ENCODE measurements at places on chromosomes 4 and X. TPM values are rescaled to one million over a fixed set of nuclear protein-coding genes. Genes with fewer than 3 reads are reported as not detected.

DNA sequence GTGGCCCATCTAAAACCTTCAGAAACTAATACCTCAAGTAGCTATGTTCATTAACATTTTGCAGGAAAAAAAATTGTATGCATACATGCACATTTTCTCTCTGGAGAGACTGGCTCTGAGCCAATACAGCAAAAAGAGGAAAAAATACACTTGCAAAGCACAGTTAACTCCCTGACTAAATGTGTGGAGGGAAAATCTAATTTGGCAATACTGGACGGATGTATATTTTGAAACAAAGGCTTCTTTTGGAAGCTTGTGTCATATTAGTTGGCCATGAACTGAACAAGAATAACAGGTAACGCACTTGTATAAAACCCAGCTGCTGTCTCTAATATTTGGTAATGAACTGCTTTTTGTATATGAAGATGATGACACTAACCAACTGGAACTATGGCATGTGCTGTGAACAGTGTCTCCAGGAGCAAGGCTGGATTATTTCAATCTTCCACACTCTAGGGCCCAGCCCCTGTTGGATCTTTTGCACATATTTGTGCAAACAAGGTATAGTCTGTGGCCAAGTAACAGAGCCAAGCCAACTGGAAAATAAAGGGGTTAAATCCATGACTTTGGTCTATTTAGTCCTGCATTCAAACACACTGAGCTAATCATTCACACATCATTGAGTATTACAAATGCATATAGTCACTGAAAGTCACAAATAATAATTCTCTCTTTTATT is 67.9 kb upstream of the NRK start:
- H3K4me1 ChIP-seq = no peaks in the 10 kb centered on the region
- no peak overlapping the region for H3K4me3 ChIP-seq
- no peaks in the 10 kb centered on the region for H3K36me3 ChIP-seq
- DNase-seq = no peak
- no peak overlapping the region for H3K27ac ChIP-seq

- H3K27me3 ChIP-seq = no peaks in the 10 kb centered on the region
- H3K27ac ChIP-seq = no peak overlapping the region
- H3K36me3 ChIP-seq = no peaks in the 10 kb centered on the region
- DNase-seq = no peak
- no peak overlapping the region for H3K4me3 ChIP-seq
These were observed 37.3 kb upstream of the XAGE1B start for GRCh38 chrX:52553995-52554642.

GRCh38 chrX:110703641-110704040 is 92.0 kb downstream of the CHRDL1 start:
- no peaks in the 10 kb centered on the region for H3K4me1 ChIP-seq
- no peaks in the 10 kb centered on the region for H3K36me3 ChIP-seq
- no peaks in the 10 kb centered on the region for H3K27me3 ChIP-seq
- DNase-seq = no peak

DNA sequence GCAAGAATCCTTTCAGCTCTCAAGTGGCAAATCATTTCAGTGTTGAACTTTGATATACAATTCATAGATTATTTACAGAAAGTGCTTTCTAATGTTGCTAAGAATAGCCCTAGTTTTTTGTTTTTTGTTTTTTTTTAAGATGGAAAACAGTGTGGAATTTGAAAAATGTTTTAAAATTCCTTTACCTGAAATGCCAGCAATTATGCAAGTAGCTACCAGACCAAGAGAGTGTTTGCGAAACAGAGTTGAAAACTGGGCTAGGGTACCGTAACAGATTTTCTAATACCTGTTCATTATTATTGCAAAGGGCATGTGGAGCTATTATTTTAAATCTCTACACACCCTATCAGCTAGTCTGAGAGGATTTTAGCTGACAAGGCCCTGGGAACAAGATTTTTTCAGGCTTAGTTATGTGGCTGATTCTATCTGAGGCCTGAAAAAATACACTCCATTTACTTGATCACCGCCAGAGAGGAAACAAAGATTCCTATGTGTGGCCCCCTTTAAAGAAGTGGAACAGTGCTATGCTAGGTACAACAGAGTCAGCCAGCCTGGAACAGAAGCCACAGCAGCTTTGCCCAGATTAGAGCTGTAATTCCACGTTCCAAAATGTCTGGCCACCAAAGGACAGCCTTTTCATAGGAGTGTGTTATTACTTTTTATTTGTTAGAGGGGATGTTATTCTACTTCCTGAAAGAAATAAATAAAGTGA is 46.9 kb upstream of the SLC39A8 start:
- no peaks in the 10 kb centered on the region for H3K27me3 ChIP-seq
- no peaks in the 10 kb centered on the region for H3K4me1 ChIP-seq
- H3K4me3 ChIP-seq = no peak overlapping the region
- no peak overlapping the region for H3K27ac ChIP-seq
- H3K36me3 ChIP-seq = no peaks in the 10 kb centered on the region

- H3K4me1 ChIP-seq = no peaks in the 10 kb centered on the region
- no peaks in the 10 kb centered on the region for H3K36me3 ChIP-seq
- H3K27me3 ChIP-seq = no peaks in the 10 kb centered on the region
- DNase-seq = no peak
These were observed 40.1 kb downstream of the PRIMPOL start for GRCh38 chr4:184689681-184690080.

DNA sequence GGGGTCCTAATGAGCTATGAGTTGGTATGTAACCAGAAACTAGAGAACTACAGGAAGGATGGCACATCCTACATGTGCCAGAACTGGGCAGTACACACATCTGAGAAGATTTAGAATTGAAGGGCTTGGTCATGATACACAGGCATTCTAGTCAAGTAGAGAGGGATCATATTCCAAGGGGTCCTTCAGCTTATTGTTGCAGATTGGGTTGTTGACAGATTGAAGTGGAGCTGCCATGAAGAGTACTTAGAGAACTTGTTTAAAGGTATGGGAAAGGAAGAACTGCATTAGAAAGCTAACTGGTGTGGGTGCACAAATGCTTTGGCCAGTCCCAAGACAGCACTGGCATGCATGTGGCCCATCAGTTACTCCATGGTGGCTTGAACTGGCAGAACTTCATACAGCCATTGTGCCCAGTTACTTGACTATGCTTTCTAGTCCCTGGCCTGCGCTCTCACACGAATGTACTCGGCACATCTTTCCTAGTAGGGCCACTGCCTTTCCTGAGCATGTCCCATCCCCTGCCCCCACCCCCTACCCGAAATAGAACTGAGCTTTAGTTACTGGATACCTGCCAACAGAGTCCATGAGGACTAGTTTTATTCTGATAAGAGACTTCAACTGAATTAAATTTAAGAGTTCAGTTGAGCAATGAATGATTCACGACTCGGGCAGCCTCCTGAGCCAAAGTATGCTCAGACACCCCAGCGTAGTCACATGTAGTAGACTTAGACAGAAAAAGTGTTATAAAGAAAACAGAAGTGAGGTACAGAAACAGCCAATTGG is 64.0 kb downstream of the CCNG2 start:
- H3K4me3 ChIP-seq = no peak overlapping the region
- no peaks in the 10 kb centered on the region for H3K27me3 ChIP-seq

DNA sequence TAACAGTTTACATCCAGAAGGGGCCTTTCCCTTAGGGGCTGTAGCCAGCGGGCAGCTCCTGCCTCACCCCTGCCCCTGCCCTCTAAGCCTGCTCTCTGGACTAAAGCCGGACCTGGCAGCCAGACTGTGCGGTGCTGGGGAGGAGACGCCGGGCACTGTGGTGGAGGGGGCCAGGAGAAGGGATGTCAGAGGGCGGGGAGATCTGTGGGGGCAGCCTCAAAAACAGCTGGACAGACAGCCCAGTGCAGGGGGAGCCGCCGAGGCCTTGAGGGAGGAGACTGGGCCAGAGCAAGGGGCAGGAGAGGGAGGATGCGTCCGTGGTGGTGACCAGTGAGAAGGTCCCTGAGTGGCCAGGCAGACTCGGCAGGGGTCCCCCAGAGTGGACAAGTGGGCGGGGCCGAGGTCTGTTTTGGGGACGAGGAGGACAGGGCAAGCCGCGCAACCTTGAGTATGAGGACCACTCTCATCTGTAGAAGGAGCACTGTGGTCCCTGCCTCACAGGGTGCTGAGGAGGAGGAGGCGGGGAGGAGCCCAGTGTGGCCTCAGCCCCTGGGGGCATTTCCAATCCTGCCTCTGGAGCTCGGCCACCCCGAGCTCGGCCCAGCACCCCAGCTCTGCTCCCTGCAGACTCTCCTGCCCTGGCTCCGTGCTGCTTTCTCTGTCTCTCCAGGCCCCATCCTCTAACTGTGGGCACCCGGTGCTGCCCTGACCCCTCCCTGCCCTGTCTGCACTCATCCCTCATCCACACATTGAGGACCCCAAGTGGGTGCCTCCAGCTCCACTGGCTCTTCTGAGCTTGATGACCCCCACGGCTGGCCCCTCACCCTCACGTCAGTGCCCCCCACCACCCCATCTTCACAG is 59.2 kb upstream of the NKX1-1 start:
- no peak for DNase-seq
- H3K27me3 ChIP-seq = no peaks in the 10 kb centered on the region
- H3K36me3 ChIP-seq = no peaks in the 10 kb centered on the region
- H3K4me3 ChIP-seq = no peak overlapping the region
- no peaks in the 10 kb centered on the region for H3K4me1 ChIP-seq
- H3K27ac ChIP-seq = no peak overlapping the region

GRCh38 chr4:137663251-137664045 is 131.2 kb upstream of the PCDH18 start:
- H3K4me1 ChIP-seq = no peaks in the 10 kb centered on the region
- no peaks in the 10 kb centered on the region for H3K27me3 ChIP-seq
- H3K36me3 ChIP-seq = no peaks in the 10 kb centered on the region

DNA sequence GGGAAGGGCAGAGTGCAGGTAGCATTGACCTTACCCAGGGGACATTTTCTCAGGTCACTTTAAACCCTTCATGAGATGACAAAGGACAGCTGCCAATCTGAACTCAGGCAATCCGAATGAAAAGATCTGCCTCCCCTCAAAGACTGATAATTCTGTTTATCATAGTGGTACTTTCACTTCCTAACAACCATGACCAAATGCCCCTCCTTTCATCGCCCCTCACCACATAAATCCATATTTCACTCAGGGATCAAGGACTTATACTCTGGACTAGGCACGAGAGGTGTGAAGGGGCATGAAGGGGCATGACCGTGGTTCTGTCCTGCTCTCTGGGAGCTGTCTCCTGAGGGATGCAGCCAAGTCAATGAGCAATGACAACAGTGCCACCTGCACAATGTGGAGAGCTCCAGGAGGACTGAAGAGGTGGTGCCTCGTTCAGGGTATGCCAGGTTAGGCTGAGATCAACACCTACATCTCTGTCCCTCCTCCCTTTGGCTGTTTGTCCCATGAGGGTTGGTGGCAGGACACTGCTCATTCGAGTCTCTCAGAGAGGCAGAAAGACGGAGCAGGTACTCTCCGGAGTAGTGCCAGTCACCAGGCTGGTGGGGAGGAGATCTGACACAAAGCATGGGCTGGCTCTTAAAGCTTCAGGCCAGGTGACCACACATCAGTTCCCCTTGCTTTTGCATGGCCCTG is 12.5 kb downstream of the HS3ST1 start:
- no peak overlapping the region for H3K27ac ChIP-seq
- no peak overlapping the region for H3K4me3 ChIP-seq
- no peaks in the 10 kb centered on the region for H3K4me1 ChIP-seq
- DNase-seq = no peak

DNA sequence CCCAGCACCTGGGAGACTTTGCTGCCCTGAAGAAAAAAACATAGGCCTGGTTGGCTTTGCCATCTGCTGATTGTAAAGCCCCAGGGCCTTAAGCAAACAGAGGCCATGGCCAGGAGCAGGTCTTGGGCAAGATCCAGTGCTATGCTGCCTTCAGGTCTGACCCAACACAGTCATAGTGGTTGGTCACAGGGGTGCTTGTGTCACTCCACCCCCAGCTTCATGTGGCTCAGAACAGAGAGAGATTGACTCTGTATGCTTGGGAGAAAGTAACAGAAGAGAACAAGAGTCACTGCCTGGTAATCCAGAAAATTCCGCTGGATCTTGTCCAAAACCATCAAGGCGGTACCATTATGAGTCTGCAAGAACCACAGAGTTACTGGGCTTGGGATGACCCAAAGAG is 24.4 kb upstream of the SMARCA5 start:
- no peaks in the 10 kb centered on the region for H3K36me3 ChIP-seq
- H3K4me3 ChIP-seq = no peak overlapping the region
- no peaks in the 10 kb centered on the region for H3K27me3 ChIP-seq
- H3K4me1 ChIP-seq = no peaks in the 10 kb centered on the region

PLXNB3 gene
- 0.51 TPM for total RNA-seq

GABRE gene
- not detected for total RNA-seq

INPP4B gene
- total RNA-seq = 52.6 TPM

All from CD8-positive, alpha-beta memory T cell (primary cell).